ENCODE measurements at places on chromosomes 4 and X.
A peak's percentile ranks its signal among the peaks of the same experiment; 100 is the strongest.

DNA sequence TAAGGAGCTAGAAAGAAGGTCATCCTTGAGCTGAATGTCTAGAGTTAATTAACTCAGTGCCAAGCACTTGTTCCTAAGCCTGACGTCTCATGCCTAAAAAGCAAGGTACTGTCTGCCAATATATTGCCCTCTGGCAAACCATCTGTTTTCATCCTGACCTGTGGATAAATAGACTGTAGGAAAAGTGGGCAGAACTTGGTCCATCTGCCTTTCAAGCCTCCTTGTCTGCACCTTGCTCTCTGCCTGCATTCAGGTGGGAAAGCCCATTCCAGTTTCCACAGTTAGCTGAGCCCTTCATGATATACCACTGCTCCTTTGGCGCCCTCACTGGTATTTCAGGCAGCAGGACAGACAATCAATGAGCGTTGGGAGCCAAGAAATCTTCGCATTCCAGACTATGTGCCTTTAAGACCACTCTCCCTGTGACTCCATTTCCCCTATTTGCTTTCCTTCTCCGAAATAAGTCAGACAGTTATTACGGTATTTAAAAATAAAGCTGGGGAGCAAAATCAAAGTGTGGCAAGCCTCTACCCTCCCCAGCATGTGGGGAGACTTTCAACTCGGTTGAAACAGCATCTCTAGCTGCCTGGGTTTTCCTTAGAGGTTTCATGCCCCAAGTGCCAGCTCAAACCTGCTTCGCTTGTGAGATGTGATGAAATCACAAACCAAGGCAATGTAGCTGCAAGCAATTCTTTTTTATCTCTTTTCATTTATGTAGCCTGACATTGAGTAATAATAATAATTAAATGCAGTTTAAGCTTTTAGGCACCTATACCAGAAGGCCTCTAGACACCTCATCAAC is 2.5 kb upstream of the CCDC149 start:
- DNase-seq: no peak

- DNase-seq: no peak
Observed at GRCh38 chrX:103584596-103584995, 719 bp upstream of the TCEAL4 start.

- DNase-seq: no peak
Observed at GRCh38 chrX:5646818-5647217, 581.8 kb downstream of the NLGN4X start.

- no peak for DNase-seq
Observed at GRCh38 chrX:53743244-53743643, 56.7 kb upstream of the HUWE1 start.

GRCh38 chr4:53128231-53128630 is 237.6 kb downstream of the SCFD2 start:
- DNase-seq: no peak

- no peak for DNase-seq
Observed at GRCh38 chr4:145861336-145862318, 77.0 kb downstream of the ZNF827 start.

DNA sequence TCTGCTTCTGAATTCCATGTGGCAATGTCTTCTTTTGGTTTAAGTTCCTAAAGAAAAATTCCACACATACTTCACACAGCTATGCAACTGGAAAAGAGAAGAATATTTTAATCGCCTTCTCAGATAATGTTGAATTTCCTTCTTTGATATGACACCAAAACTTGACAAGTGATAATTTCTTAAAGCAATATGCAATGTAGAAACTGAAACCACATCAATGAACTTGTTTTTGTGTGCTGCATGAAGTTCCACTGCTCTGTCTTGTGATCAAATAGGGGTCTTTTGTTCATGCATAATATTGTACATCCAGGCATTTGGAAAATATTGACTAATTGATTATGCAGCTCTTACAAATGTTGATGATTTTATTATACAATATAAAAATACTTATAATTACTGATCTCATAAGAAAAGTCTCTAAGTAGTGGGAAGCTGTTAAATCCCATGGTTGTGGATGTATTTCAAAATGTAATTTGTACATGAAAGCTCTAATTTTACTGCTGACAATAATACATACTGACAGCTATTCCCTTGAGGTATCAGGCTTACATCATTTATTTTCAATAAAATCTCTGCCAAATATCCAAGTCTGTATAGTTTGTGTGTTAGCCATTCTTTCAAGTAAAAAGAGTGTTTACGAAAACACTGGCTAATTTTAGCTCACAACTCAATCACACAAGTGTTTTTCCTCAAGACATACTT is 56.5 kb downstream of the AGA start:
- no peak for DNase-seq

DNA sequence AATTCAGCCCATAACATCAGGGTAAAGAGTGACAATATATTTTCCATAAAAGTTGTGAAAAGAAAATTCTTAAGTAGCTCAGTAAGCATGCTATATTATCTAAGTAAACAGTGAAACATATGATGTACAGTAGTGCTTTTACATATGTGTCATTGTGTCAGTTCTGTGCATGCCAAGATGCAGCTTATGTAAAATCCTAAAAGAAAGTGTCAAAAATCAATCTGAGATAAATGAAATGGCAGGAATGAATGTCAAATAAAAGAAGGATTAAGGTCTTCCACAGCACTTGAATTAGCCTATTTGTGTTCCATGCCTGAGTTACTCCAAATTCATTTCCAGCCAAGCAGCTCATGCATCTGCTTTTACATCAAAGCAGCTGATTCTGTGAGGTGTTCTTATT is 452.7 kb upstream of the HS3ST1 start:
- DNase-seq: no peak

GRCh38 chr4:53021754-53022512 is 159.8 kb downstream of the RASL11B start:
- no peak for DNase-seq

DNA sequence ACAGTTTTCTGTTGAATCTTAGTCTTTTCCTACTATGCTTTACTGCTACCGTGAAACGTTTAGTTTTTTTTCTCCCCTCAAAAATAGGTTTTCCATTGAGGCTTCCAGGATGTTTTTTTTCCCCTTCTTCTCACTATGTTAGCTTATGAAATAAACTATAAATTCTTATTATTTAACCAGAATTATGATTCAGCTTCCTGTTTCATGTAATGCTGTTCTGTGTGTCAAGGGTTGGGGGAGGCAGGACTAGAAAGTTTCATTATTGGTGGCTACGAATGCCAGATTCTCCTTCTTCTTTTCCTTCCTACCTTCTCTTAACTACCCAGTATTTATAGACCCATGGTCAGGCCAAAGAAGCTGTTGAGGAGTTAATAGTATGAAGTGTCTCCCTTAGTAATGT is 11.8 kb downstream of the CLCN5 start:
- no peak for DNase-seq

- no peak for DNase-seq
Observed at GRCh38 chr4:21596521-21596920, 352.1 kb downstream of the KCNIP4 start.

- no peak for DNase-seq
Observed at GRCh38 chrX:44016906-44017305, 43.7 kb upstream of the NDP start.

DNA sequence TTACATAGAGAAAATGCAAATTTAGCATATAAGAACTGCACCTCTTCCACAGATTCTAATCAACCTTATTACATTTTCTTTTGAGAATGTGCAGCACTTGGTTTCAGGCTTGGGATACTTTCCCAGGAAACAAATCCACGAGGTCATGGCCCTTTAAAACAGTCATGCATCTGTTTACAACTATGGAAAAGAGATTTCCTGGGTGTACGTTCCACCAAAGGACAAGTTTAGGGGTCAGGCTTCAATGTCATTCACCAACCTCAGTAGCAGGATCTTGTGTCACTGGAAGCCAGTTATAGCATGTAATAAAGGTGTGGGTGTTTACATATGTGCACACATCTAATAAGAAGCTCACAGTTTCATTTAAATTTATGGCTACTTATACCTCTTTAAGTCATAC is 30.7 kb downstream of the EREG start:
- no peak for DNase-seq

- peak; percentile 29 for DNase-seq
Observed at GRCh38 chr4:63728480-63729177, 680.6 kb downstream of the TECRL start.

DNA sequence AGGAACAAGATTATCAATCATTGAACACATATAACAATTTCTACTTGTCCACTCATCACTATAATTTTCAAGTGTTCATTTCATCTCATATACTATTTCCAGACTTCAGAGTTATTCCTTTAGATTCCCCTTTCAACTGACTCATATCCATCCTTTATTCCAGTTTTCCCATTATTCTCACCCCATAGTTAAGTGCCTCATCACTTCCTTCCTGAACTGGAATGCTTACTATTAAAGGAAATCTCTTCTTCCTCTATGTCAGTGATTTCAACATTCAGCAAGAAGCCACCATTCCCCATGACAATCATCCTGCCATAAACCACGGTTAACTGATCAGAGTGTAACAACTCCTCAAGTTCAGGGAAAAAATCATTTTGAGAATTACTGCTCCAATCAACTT is 198.9 kb downstream of the FBXO8 start:
- no peak for DNase-seq
